Effector CD8-positive, alpha-beta T cell (primary cell): ENCODE measurements at places on chromosomes 3 and 15.

DNA sequence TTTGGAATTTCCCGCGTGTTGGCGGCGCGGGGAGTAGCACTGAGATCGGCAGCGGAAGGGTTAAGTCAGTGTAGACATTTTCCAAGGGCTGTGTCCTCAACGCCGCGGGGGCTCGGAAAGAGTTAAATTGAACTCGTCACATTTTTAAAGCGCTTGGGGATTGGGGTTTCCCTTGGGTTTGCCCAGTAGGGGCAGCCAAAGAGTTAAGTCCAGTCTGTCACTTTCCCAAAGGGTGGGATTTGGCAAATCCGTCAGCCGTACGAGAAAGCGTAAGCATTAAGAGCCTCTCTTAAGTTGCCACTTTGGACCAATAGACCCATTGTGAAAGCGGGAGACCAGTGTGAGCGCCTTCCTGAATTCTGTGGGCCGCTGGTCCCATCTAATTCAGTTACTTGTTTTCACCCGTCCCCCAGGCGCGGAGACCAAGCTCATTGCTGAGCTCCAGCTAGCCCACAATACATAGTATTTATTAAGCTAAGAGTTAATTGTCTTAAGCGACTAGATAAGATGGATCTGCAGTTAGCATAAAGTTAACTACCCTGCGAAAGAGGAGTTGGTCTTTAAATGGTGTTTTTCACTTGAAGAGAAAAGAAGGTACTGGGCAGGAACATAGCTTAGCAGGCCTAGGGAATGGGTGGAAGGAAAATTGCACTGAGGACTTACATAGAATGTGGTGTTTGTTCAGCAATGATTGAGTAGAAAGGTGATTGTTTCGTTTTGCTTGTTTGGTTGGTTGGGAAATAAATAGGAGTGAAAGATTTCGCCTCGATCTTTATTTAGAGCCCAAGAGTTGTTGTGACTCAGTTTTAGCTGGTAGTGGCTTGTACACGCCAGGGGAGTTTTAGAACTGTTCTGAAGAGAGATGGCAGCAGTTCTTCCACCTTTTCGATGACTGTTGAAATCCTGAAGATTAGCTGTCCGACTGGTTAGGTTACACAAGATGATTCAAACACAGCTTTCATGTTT is 932 bp downstream of the ARL8B start:
- peak; percentile 25 for DNase-seq

DNA sequence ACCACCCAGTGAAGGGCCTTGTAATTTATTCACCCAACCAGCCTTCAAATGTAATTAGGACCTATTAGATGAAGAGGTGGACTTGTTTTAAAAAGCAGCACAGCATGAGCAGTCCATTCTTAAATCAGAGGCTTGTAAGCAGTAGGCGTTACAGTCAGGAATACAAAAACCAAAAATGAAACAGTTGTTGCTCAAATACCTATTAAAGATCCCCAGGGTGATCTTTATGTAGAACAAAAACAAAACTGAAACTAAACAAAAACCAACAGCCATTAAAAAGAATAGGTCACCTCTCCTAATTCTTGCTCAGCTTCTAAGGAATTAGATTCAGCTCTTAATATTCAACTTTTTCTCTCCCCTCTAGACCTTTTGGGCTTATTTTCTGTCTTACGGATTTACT is 104.9 kb upstream of the ST8SIA2 start:
- DNase-seq: no peak

- DNase-seq: no peak
These were observed 165.6 kb downstream of the XXYLT1 start for GRCh38 chr3:195105389-195105788.

- DNase-seq: no peak
These were observed 34.3 kb downstream of the USP8 start for GRCh38 chr15:50458348-50459112.

DNA sequence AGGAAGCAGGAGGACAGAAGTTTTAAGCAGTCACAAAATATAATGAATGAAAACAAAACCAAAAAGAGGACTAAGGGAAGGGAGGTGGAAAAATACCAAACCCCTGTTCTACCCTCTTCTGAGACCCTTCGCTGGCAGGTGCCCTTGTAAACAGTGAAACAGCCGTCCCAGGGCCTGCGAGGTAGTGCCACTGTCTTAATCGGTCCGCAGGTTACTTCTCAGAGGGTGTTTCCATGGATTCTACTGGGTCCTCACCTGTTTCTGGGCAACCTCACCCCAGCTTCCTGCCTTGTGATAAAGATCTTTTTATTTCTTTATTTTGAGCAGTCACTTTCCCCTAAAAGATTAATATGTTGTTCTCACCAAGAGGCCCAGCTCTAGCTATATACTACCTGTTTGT is 65.3 kb downstream of the SLC30A4 start:
- DNase-seq: no peak

DNA sequence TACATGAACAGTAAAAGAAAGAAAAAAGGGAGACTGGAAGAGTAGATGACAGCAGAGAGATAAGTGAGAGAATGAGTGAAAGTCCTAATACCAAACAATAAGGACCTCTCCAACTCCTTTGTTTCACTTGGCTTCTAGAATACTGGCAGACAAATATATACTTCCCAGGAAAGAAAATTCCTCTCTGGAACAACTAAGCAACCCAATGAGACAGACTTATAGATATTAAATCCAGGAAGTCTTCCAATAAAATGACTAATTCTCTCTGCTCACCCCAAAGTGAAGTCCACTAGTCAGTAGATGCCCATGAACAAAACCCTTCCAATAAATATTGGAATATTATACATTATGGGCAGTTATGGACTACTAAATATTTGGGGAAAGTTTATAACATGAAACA is 114.2 kb downstream of the NEDD4 start:
- DNase-seq: no peak

DNA sequence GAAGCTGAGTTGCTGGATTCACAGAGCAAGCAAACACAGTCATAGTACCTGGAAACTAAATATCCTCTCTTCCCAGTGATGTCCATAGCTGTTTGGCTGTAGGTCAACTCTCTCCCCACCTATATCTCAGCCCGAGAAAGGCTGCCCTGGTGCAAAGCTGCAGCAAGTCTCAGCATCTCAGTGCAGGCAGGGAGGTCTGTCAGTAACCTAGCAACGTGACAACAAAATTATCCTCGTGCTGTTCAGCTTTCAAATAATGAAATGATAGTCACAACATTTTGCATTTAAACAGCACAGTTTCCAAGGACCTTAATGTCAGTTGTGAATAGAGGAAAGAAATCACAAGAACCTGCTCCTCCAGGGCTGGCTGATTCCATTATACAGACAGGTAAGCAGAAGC is 83.6 kb downstream of the CHST2 start:
- DNase-seq: no peak

- no peak for DNase-seq
These were observed 443 bp upstream of the NR2F2 start for GRCh38 chr15:96330064-96330449.

- no peak for DNase-seq
These were observed 25.0 kb upstream of the CYP11A1 start for GRCh38 chr15:74392451-74392830.

GRCh38 chr3:9169956-9170850 is 79.2 kb downstream of the SRGAP3 start:
- DNase-seq: no peak

GRCh38 chr3:28295898-28296490 is 52.5 kb upstream of the ZCWPW2 start:
- no peak for DNase-seq

DNA sequence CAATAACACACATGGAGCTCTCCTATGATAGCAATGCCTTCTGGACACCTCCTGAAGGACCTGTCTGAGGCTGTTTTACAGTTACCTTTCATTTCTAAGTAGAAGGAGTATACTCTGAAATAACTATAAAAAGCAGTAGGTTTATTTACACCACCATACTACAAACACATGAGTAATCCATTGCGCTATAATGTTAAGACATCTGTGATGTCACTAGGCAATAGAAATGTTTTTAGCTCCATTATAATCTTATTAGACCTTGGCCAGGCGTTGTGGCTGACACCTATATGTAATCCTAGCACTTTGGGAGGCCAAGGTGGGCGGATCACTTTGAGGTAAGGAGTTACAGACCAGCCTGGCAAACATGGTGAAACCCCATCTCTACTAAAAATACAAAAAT is 24.7 kb downstream of the PXK start:
- DNase-seq: no peak

DNA sequence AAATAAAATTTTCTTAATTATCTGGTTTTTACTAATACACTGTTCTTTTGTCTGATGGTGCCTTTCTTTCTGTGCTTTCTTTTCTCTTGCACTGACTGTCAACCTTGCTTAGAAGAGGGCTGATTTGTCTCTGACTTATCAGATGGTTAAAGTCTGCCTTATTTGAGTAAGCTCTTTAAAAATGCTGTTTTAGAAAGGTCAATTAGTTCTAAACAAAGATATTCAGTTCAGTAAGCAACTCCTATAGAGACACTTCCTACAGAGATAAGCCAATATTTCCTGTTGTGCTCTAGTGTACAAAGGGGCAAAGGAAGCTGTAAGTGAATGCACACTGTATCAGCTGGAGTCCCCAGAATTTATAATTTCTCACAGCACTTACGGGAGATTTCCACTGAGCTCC is 153.4 kb upstream of the TSPAN3 start:
- DNase-seq: no peak

GRCh38 chr15:60766391-60767128 is 287.6 kb upstream of the ICE2 start:
- DNase-seq: no peak

DNA sequence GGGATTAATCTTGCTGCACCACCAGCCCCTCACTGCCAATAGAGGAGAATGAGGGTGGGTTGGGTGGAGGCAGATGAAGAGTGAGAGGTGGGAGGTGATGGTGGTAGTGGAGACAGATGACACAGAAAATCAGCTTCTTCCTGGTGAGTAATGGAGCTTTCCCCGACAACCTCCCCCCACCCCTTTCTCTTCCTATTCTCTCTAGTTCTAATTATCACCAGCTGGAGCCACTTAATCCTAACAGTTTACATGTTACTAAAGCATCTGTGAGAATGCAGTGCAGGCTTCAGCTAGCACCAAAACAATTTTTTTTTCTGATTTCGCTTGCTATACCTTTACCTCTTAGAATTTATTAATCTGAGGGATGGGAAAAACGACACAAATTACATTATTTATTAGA is 116.1 kb upstream of the DNAJC19 start:
- DNase-seq: no peak

DNA sequence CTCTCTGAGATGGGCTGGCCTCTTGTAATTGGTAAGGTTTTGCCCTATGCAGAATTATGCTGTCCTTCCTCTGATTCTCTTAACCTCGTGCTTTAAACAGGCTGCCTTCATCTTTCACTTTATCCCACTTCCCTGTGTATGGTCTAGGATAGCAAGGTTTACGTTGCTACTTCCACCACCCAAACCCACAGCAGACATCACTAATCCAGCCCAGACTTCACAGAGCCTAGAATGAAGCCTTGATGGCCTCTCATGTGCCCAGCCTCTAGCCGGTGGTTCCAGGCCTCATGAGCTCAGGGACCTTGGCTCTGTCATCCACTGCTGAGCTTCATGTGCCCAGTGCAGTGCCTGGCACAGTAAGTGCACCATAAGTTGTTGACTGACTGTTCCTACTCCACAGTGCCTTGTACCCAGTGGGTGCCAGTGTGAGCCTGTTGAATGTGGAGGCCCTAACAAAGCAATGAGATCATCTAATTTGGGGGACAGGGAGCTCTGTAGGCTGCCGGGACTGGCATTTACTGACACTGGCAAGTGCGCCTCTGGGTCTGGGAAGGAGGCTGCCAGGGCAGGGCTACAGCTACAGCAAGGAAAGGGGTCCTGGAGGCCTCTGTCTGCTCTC is 12.5 kb downstream of the SLC6A6 start:
- no peak for DNase-seq

GRCh38 chr15:96064351-96064756 is 266.1 kb upstream of the NR2F2 start:
- DNase-seq: no peak

GRCh38 chr3:30548600-30548999 is 57.8 kb upstream of the TGFBR2 start:
- no peak for DNase-seq

- no peak for DNase-seq
These were observed 694 bp downstream of the PLAAT1 start for GRCh38 chr3:193241716-193242115.

- peak; percentile 35 for DNase-seq
These were observed 778 bp upstream of the AP4E1 start for GRCh38 chr15:50907601-50908208.

- no peak for DNase-seq
These were observed 287.4 kb downstream of the UACA start for GRCh38 chr15:70475921-70476320.

DNA sequence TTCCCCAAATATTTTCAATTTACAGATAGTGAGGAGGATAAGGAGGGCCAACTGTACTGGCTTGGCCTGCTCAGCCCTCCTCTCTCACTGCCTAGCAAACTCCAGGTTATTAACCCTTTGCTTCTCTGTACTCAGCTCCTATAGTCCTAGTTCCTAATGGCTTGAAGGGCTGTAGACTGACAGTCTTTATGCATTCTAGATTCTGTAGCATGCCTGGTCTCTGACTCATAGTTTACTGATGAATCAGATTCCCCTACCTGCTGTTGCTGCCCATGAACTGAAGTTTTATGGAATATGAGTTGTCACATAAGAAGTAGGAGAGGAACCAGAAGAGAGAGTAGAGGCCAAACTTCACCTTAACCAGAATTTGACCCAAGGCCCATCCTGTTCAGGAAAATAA is 27.1 kb upstream of the MAP3K13 start:
- DNase-seq: no peak

- no peak for DNase-seq
These were observed 2.4 kb downstream of the SLC25A38 start for GRCh38 chr3:39385456-39386090.

DNA sequence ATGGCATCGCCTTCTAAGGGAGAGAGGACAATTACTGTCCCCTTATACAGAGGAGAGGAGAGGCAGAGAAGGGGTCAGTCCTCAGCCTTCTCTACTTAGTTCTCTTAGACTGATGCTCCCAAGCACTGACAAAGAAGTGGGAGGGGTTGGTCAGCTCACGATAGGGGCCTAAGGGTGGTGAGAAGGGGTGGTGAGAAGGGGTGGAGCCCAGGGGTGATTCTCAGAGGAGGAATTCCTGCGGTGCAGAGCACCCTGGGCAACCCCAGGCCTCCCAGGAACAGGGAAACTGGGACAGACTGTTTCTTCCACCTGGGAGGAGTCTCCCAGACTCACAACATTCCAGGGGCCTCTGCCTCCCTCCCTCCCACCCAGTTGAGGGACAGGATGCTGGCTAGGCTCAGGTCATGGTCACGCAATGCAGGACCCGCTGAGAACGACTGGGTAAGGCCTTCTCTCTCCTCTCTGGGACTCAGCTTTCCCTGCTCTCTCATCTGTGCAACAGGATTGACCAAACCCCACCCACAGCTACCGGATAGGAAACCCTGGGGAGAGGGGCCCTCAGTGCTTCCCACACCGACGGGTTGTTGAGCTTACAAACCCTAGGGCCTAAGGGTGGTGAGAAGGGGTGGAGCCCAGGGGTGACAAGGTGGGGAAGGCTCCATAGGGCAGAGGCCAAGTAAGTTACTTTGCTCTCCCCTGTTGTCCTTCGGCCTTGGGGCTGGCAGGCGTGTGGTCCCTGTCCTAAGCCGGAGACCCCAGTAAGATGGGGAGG is 1.5 kb downstream of the TPRA1 start:
- no peak for DNase-seq
